ENCODE measurements at places on chromosomes 12 and 14. TPM values are rescaled to one million over a fixed set of nuclear protein-coding genes. Genes with fewer than 3 reads are reported as not detected.

- no peak for DNase-seq
These were observed 745.8 kb downstream of the TRHDE start for GRCh38 chr12:73017981-73018380.

DNA sequence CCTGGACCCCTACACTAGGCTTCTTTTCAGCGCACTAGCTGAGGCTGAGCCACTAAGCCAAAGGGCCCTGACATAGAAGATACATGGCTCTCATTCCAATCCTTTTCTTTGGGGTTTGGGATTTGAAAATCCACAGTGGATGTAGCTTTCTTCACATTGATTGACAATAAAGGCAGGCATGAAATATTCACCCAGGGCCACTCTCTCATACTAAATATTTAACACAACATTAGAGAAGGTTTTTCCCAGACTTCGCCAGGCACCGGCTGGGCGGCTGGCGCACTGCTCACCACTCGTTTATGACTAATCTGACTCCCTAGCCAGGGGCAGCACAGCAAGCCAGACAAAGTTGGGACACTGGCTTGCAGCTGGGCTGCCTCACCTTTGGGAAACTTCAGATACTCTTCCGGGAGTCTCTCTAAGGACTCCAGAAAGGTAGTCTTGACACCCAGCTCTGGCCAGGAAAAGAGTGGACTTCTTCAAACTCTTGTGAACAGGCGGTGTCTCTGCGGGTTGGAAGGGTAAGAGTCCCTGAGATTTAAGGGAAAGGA lies 699 bp upstream of the HOXC11 start:
- no peak for DNase-seq

DNA sequence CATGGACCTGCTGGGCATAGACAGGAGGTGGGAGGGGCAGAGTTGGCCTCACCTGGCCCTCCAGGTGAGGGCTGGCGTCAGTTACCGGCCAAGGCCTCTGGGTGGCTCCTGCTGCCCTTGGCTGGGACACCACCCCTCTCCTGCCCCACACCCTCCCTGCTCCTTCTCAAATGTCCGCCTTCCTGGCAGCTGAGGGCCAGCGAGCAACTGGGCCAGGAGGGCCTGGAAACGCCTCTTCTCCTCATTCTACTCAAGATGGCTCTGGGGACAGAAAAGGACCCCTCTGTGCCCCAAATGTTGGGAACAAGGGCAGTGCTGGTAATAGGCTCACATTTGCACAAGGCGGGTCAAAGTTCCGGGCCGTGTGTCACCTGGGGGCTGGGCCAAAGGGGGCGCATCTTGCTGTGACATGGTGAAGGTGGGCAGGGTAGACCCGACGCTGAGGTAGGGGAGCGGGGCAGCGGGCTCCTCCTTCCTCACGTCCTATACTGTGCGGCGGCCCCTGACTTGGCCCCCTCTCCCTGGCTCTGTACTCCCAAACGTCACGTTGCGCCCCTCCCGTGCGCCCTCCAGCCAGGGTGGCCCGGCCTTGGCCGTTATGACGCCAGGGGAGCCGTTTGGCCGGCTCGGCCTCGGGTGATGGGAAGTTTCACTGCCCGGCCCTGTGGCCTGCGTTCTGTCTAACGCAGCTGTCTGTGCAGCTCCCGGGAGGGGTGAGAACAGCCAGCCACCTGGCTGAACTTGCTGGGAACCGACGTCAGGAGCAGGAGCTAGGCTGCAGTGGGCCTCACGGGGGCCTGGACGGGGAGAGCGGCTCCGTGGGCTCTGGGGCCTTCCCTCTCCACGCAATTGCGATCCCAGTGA lies 18.0 kb upstream of the DLK1 start:
- no peak for DNase-seq

DNA sequence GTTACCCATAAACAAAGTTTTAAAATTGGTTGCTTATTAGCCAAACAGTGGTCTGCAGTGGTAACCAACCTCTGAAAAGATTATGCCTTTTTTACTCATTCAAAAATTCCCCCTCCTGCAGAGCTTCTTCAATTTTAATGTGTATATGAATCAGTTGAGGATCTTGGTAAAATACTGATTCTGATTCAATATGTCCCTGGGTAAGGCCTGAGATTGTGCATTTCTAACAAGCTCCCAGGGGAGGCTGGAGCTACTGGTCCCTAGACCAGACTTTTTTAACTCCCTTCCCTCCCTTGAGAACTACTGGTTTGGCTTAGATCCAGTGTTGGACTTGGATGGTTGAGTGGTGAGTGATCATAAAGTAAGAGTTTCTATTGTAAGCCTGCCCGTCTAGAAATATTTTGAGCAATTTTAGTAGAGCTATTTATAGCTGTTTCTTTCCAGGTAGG lies 90.2 kb downstream of the FUT8 start:
- DNase-seq: no peak

DNA sequence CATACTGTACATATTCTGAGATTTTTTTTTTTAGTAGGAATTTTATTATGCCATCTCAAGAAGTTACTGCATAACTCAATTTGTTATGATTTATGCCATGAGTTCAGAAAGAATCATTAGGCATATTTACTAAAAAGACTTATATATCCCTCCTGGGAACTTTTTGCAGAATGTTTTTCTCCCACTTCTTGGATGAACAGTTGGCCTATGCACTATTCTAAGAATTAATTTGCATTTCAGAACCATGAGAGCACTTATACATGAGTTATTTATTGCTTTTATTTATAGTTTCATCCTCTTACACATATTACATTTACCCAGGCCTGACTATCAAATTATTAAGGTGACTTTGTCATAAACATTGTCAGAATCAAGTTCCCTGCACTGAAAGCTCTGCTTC lies 6.3 kb upstream of the LRIG3 start:
- no peak for DNase-seq

Gene TAS2R8
- 1.5 TPM for total RNA-seq

Gene TAS2R9
- 1.7 TPM for total RNA-seq

Gene FSCB
- total RNA-seq: 0.18 TPM

Gene DTX1
- total RNA-seq: 18.4 TPM
